Neural crest cell (in vitro differentiated cells): ENCODE measurements at places on chromosomes 12 and 14. TPM values are rescaled to one million over a fixed set of nuclear protein-coding genes. Genes with fewer than 3 reads are reported as not detected.

The ATN1 gene
- 118 and 122 TPM in 2 replicates for total RNA-seq

The EIF2S3B gene
- 0.73 and 0.96 TPM in 2 replicates for total RNA-seq

The SPATS2 gene
- total RNA-seq: 45.2 and 45.7 TPM in 2 replicates

The KLRD1 gene
- total RNA-seq: 0.12 TPM in 1 of 2 replicates, not detected in the other

DNA sequence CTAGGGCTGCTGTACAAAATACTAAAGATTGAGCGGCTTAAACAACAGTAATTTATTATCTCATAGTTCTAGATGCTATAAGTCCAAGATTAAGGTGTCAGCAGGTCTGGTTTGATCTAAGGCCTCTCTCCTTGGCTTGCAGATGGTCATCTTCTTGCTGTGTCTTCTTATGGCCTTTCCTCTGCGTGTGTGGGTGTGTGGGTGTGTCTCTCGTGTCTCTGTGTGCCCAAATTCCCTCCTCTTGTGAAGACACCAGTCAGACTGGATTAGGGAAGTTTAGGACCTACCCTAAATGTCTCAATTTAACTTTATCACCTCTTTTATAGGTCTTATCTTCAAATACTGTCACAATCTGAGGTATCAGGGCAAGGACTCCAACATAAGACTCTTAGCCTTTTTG, 28.3 kb downstream of the DDHD1 start:
- no peak for DNase-seq

DNA sequence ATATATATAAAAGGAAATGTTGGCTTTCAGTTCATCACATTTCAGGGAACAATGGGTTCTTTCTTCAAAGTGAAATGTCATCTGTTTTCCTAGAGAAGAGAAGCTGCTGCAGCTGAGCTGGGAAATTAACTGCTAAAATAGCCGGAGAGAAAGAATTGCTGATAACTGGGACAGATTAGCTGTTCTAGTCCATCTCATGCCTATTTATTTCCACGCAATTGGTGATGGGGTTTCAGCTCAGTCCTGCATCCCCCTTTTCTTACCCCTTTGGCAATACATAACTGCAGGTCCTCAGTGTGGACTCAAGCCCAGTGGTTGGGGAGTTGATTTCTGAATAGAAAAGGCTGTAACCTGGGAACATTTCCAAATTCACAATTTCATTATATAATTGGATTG, 436.9 kb upstream of the TMEM132C start:
- DNase-seq: no peak

- DNase-seq: no peak
Measured at GRCh38 chr14:24817212-24818057, 183.4 kb upstream of the GZMB start.

GRCh38 chr12:91577586-91578539, 395.2 kb upstream of the DCN start:
- DNase-seq: no peak

- no peak for DNase-seq
Measured at GRCh38 chr14:56759633-56760032, 50.6 kb downstream of the OTX2 start.
